ENCODE measurements at places on chromosomes 2 and 18.
A peak's percentile ranks its signal among the peaks of the same experiment; 100 is the strongest.

DNA sequence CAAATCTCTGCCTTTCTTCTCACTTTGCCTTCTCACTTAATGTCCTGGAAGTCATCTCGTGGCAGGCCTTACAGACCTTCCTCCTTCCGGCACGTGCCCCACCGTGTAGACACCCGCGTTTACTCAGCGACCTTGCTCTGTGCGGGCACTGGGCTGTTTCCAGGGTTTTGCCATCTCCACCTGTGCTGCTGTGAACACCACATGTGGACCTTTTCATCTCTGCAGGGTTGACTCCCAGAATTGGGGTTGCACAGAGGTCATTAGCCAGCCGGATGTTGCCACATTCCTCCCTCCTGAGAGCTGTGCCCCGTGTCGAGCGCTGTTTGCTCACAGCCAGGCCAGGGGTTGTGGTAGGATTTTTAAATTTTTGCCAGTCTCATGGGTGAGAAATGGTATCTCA, 25.4 kb downstream of the KCNG2 start:
- no peak for DNase-seq

DNA sequence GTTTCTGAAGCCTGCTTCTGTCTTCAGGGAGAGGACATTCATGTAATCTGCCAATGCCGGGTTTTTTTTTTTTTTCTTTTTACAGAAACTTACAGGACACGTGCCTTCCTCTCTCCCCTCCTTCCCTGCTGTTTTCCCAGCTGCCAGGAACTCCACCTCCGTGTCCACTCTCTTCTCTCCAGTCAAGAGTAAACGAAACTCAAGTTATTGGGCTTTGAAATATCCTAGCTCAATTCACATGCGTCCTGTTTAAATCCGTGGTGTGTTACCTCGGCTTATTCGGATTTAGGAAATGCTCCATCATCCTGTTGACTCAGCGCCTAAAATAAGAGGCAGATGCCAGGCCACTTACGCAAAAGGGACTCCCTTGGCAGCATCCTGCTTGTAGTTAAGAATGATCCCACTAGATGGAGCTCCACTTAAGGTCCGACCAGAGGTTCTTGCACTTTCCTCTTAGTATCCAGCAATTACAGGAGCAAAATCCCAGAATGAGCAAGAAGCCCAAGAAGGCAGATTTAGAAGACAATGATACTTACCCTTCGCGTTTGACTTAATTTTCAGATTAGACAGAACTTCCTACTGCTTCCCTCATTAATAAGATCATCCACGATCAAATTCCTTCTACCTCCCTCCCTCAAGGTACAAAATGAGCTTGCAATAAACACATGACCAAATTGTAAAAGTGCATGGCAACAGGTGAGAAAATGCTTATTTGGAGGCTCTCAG, 97.2 kb upstream of the ZCCHC2 start:
- peak; percentile 67 for DNase-seq

DNA sequence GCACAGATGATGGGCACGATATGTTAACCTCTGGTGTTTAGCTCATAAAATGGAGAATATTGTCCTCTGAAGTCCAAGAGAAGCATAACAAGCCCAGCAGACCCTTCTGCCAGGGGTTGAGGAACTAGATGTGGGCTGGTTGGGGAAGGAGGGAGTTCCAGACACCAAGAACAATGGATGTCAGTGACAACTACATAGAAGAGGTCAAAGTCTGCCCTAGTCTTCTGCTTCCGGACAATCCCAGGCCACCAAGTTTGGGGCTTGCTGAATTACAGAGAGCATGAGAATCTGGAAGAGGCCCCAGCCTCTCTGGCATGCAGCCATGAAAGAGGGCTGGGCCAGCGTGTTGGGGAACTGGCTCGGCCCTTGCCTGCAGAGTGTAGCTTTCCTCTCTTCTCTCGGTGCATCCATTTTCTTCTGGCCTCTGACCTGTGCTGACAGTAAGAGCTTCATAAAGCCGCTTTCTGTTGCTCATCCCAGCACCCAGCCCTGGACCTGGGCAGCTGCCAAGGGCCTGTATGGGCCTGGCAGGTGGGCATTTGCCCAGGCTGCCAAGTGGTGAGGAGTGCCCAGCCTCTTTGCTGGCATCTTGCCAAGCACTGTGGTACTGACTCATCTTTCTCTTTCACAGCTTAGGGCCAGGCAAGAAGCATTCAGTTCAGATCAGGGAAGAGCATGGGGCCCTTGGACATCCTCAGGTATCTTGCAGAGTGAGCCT, 14.6 kb upstream of the LAPTM4A start:
- peak; percentile 83 for DNase-seq

- peak; percentile 28 for DNase-seq
These were observed 44.9 kb downstream of the TMEM37 start for GRCh38 chr2:119476301-119477112.

- no peak for DNase-seq
These were observed 108.6 kb downstream of the NXPH2 start for GRCh38 chr2:138671566-138671965.

DNA sequence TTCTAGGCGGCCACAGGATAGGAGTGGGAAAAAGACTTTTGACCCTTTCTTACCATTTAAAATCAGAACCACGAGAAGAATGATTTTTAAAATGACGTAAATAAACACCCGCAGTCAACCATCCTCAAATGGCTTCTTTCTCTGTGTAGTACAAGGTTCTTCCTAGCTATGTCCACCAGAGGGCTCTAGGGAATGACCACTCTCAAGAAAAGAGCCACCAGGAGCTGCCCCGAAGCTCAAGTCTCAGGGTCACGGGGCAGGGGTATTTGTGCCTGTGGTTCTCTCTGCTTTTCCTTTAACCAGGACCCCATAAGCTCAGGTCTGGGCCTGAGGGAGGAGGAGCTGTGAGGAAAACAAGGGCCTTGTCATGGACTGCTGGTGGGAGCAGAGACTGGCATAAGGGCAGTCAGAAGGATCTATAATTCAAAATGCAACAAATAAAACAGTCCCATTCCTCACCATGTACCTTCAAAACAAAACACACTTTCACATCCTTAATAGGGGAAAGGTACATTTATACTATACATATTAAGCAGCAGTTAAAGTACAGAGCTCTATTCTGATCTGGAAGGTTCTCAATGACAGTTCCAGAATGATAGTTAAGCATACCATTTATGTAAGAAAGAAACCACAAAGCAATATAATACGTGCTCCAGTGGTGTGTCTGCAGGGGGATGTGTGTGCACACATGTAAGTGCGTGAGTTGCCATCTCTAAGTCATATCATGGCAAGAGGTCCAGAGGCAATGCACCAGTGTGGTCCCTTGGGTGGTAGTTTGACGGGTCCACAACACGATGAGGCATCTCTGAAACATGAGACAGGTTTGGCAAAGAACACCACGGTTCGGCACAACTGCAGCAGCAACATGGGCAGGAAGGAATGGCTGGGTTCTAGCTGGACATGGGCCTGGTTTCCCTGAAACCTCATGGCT, 18.6 kb downstream of the LYPD1 start:
- no peak for DNase-seq

- no peak for DNase-seq
These were observed 555.5 kb upstream of the TNP1 start for GRCh38 chr2:217415316-217415715.

DNA sequence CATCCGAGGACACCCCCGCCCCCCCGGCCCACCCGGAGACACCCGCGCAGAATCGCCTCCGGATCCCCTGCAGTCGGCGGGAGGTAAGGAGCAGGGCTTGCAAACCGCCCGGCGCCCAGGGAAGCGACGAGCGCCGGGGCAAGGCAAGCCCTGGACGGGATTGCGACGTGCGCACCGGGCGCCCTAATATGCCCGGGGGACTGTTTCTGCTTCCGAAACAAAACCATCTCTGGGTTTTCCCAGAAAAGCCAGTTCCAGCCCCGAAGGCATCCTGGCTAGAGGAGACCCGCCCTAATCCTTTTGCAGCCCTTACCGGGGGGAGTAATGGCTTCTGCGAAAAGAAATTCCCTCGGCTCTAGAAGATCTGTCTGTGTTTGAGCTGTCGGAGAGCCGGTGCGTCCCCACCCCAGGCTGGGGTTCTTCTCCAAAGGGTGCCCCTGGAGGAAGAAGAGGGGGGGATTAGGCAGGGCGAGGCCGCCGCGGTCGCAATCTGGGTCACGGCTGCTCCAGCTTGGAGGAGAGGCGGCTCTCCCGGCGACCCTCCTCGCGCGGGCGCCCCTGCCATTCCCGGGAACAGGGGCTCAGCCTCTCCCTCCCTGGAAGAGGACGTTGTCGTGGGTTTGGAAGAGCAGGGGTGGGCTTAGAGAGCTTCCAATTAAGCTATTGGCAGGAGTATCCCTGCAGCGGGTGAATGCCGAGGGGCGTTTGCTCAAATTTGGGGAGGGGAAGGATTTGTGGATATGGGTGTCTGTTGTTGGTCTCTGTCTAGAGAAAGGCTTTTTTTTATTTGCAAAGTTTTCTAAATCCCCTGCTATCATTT, 521 bp downstream of the MYCN start:
- peak; percentile 26 for DNase-seq

DNA sequence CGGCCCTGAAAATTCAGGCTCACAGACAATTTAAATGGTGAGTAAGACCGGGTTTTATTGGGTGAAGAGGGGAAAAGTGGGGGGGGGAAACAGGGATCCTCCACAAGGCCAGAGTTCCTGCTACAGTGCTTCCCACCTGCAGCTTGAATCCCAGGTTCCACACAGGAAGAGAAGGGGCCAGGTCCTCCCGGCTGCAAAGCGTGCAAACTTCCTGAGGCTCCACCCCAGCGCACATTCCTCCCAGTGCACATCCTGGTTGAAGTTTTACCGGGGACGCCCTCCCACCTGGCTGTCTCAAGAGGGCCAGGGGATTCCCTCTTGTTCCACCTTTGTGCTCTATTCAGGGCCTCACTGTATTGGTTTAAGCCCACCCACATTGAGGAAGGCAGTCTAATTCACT, 347.7 kb upstream of the REG3G start:
- no peak for DNase-seq

DNA sequence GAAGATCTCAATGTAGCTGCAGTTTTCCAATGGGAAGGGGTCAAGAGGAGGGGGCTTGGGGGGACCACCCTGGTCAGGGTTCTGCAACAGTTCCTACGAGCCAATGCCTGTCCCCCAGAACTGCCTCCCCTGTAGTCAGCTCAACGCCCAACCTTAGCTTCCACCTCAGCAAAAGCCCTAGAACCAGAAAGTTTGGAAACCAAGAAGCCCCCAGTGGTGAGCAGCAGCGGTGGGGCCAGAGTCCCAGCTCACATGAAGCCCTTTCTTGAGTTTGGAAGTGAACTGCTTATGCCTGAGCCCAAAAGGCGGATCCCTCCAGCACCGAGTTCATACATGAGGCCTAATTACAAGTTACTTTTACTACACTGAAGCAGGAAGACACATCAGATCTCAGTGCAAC, 162.4 kb downstream of the HDAC4 start:
- DNase-seq: no peak

DNA sequence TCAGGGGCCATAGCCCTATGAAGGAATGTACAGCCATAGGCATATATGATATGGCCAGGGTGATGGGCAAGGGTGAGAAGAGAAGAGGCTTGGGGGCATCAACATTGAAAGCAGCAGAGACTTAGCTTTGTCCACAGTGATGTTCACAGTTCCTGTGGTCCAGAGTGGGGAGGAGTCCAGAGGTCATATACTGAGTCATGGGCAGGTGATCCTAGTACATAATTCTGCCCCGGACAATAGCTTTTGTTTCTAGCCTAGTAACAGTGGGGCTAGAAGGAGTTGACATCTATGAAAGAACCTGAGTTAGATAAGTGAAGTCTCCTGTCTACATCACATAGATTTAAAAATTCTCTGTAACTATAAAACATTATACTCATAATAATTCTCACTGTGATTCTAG, 496.3 kb upstream of the TNP1 start:
- DNase-seq: no peak
